Effector memory CD8-positive, alpha-beta T cell (primary cell): ENCODE measurements at places on chromosomes 4 and X.

- peak; percentile 38 for DNase-seq
Observed at GRCh38 chrX:107714206-107714891, 61.2 kb downstream of the TSC22D3 start.

DNA sequence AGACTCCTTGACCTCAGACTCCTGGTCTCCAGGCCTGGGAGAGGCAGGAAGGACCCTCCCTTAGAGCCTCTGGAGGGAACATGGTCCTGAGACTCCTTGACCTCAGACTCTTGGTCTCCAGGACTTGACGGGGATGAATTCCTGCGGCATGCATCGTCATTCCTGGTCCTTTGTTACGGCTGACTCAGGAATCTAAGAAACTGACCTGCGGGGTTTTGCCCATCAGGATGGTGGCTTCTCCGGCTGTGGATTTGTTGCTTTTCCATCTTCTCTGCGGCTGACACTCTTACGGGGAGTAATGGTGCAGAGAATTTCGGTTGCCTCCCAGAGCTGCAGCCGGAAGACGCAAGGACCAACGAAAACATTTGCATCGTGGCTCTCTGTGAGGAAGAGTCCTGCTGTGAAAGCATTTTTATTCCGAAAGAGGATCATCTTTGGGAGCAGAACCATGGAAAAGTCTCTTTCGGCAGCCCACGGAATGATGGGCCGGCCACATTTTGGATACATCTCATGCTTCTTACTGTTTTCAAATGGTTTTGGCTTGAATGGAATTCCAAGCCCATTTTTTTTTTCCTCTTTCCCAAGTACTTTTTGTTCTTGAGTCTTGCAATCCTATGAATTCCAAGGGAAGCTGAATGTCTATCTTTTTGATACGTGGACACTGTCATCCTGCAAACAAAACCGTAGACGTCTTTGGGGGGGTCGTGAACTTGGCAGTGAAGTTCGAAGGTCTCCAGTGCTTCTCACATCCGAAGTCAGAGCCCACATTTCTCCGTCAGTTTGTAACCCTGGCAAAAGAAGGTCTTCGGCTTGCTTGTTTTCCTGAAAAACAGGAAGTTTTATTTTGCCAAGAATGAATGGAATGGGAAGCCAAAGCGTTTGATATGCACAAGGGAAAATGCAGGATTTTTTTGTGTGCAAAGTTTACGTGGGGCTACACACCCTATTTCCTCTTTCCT lies 36.5 kb downstream of the SHOX start:
- DNase-seq: no peak

DNA sequence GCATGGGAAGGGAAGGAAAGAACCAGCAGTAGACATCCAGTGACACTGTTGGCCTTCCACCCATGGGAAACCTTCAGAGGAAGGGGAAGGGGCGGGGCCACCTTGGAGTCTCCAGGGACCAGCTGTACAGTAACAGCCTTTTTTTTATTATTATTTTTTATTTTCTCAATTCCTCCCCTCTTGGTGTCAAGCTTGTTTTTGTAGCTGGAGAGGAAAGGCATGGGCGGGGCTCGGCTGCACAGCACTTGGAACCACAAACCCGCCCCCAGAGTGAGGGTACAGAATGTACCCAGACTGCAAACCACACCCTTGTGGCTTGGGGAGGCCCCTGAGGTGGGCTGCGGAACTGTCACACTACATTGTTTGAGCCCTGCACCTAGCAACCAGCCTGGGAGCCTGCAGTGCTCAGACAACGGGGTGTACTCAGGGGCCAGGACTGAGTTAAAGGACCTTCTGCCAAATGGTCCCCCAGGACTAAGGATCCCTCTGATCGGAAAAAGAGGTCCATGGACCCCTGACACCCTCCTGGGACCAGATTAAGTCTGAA lies 45.7 kb downstream of the PRPS1 start:
- DNase-seq: peak; percentile 83

DNA sequence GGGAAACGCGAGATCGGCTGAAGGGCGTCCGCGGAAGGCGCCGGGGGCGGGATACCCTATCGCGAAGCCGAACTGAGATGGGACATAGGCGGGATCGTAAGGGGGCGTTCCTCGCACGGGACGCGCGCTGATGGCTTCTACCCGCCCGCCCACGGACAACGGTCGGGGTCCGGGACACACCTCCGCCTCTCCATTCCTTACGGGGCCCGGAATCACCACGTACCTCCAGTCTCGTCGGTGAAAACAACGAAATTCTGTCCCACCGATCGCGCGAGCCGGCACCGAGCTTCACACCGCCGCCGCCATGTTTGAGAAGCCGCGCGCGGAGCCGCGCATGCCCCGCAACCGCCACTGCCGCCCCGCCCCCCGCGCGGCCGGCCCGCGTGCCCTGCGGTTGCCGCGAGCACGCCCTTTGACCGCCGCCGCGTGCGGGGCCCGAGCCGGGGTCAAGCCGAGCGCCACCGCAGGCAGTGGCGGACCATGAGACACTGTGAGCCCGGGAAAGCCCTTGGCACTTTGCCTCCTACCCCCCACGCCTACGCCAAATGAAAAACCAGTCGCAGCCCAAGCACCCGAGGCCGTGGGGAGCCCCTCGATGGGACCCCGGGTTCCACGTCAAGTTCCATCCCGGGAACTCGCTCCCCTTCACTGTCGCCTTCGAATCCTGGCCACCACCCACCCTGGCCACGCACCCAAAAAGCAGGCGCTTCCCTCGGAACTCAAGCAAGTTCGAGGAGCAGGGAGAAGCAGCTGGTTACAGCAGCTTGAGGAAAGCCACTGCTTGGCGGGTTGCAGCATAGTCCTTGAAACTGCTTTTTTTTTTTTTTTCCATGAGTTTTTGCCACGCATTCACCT lies at the start of gene SCML2:
Gene SCML2, minus strand, starts transcription at position 320 of the 855 bp plus-strand sequence. CDS start 20,617 bp downstream, outside the sequence.
- no peak for DNase-seq

- no peak for DNase-seq
Observed at GRCh38 chr4:159503236-159504008, 400.5 kb downstream of the RAPGEF2 start.

- no peak for DNase-seq
Observed at GRCh38 chr4:86160426-86160825, 199.4 kb downstream of the MAPK10 start.

DNA sequence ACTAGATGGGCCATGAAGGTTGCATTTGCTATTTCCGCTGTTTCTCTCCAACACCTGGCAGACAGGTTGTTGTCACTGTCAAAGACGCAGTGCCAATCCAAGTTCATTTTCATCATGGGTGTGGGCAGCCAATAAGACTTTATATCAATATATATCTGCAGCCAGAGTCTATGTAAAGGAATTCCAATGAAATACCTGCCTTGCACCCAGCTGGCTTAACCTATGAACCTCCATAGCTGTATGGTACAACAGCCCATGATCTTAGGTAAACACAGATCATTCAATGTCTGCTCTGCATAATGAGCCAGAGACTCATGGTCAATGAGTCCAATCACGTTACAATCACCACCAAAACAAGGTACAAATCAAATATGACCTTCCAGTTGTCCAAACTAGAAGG lies 37.7 kb upstream of the ADGRA3 start:
- DNase-seq: no peak

DNA sequence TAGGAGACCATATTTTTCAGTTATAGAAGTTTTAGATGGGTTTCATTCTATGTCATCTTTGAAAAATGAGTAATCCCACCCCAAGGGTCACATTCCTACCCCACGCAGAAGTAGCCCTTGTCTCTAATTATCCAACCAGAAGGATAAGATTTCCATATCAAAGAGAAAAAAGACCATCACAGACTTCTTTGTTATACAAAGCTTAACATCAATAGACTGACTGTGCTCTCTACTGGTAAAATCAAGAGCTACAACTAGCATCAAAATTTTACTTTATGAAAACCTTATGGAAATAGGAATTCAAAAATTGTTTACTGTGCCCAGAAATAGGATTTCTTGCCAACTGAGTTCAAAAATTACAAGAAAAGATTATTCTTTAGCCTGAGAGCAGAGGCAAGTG lies 24.9 kb downstream of the TNMD start:
- no peak for DNase-seq

DNA sequence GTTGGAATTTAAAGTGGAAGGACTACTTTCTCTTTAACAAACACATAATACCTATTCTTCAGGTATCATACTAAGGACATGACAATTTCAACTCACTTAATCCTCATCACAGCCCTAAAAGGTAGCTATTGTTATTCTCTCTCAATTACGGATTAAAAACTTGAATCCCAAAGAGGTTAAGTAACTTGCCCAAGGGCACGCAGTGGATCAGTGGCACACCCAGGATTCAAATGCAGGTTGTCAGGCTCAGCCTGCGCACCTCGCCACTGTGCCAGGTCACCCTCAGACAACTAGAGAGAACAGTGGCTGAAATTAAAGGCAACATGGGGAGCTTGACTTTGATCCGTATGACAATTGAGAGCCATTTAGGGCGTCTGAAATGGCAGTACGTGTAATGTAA lies 67.6 kb downstream of the MFAP3L start:
- DNase-seq: no peak

DNA sequence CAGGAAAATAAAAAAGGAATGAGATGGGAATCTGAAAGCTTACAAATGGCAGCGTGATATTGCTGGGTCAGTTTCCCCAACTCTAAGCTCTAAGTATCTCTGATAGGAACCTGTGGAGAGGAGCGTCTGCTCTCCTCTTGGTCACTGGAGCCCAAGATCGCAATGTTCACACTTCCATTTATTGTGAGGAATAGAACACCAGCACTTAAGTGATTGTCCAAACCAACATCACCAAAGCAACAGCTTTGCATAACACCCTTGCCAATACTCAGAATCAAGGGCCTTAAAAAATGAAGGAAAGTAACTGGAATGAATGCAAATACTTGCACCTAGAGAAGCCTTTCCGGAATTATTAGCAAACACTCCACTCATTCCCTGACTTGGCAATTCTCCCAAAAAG lies 46.8 kb upstream of the ATXN3L start:
- DNase-seq: no peak

GRCh38 chr4:113209153-113209552 lies 159.7 kb downstream of the ANK2 start:
- no peak for DNase-seq

GRCh38 chrX:19739683-19740082 lies 147.7 kb downstream of the SH3KBP1 start:
- peak; percentile 17 for DNase-seq

GRCh38 chrX:51694254-51694653 lies 11.6 kb upstream of the CENPVL2 start:
- no peak for DNase-seq

DNA sequence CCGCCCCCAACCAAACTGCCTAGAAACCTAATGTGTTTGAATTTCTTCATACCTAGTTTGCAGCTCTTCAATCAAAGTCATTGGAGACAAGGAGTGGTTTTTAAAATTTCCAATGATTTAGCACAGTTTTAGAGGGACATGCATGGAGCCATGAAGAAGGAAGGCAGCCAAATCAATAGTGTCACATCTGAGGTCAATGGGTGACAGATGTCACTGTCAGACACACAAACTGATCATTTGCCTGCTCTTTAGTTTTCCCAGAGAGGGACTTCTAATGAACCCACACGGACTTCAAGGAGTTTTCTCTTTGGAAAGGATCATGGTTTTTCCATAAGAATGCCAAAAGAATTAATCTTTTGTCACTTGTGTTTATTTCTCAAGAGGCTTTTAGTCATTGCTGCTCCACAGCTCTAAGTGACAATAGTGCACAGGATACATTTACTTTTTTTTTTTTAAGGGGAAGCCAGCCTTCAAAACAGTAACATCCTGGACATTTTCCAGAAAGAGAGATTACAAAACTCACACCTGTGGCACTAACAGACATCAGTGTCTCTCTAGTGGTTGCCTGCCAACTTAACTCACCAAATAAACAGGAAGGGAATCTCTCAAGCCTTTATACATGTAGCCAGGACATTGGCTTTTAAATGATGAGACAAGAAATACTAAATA lies 251.1 kb upstream of the DIAPH2 start:
- DNase-seq: no peak

- DNase-seq: no peak
Observed at GRCh38 chr4:174358829-174359228, 75.1 kb downstream of the CEP44 start.

DNA sequence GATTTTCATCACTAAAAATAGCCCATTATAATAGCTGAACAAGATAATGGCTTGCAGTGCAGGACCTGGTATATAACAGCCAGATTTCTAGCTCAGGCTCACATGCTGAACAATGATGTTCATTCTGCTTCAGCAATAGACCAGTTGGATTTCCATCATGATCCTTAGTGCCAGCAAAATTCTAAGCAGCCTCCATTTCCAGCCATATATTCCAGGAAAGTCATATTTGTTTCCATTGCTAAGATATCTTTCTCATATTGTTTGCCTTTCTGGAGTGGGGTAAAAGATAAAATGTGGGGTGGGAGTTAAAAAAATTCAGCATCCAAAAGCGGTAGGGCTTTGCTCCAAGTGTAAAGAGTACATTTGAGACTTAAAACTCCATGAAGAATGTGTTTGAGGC lies 2344.1 kb downstream of the PCDH7 start:
- DNase-seq: no peak

DNA sequence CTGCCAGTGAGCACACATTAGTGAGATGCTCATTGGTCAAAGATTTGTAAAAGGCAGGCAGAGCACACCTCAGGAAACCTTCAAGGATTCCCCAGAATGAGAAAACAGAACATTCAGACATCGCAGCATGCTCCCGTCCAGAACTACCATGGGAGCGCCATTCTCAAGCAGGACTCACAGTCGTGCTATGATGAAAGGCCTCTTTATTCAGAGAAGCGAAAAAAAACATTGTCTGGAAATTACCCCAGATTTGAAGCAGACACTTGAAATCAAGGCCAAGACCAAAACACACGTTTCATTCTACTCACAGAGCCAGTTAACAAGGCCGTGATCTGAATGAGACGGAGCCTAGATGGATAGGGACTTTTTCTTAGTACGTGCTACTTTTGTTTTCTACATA lies 961.8 kb upstream of the TENM3 start:
- DNase-seq: no peak

DNA sequence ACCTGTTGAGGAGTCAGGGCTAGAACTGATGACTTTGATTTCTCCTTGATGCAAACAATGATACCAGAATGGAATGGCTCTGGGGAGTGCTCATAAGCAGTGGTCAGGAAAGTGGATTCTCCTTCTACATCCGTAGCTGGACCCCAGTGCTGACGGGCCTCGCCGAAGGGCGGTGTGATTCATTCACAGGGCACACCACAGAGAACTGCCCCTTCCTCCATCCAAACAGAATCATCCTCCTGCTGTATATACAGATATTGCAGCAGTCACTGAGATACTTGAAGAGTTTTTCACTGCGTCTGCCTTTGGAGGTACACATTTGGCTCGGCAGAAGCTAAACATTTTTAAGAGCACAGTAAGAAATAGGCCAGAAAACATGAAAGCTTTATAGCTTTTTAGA lies 7.3 kb upstream of the DCTD start:
- no peak for DNase-seq
